A549 treated with Mapracorat at 1 μM for 4 hours (cell line): ENCODE measurements at places on chromosomes 2 and 18. TPM values are rescaled to one million over a fixed set of nuclear protein-coding genes. Genes with fewer than 3 reads are reported as not detected.

RUFY4 gene
- not detected in 5 replicates for total RNA-seq

HJURP gene
- 58.1 to 61.5 TPM (median 59.1 TPM) in 5 replicates for total RNA-seq

DCDC2C gene
- 0.24 to 0.57 TPM (median 0.38 TPM) in 3 of 5 replicates, not detected in the others for total RNA-seq

ASIC4 gene
- total RNA-seq, result 0.07 to 0.20 TPM (median 0.13 TPM) in 3 of 5 replicates, not detected in the others
